ENCODE measurements at places on chromosomes 7 and 10. TPM values are rescaled to one million over a fixed set of nuclear protein-coding genes. Genes with fewer than 3 reads are reported as not detected.

The MMD2 gene
- not detected for total RNA-seq

The HMX2 gene
- not detected for total RNA-seq

The RET gene
- 0.59 TPM for total RNA-seq

The PIP gene
- total RNA-seq: 0.71 TPM

The FOXK1 gene
- total RNA-seq: 11.9 TPM

The PSTK gene
- 4.3 TPM for total RNA-seq

The CALHM2 gene
- total RNA-seq: 4.8 TPM

The FOXI2 gene
- not detected for total RNA-seq

The ADIRF gene
- not detected for total RNA-seq

The NACAD gene
- total RNA-seq: 0.35 TPM

The SH2D4B gene
- total RNA-seq: not detected

The EBF3 gene
- total RNA-seq: 0.20 TPM

The ANTXRL gene
- total RNA-seq: 0.43 TPM

The ZP3 gene
- total RNA-seq: 17.6 TPM

The PRTFDC1 gene
- total RNA-seq: 22.2 TPM

The ANKRD2 gene
- 6.4 TPM for total RNA-seq

The WDR86 gene
- total RNA-seq: not detected

The ZNF467 gene
- 1.4 TPM for total RNA-seq

The VGF gene
- total RNA-seq: 8.9 TPM

The SFXN2 gene
- total RNA-seq: 2.1 TPM

Data from A549 treated with ZK216348 at 1 μM for 4 hours (cell line).